ENCODE measurements at places on chromosomes 4 and X. TPM values are rescaled to one million over a fixed set of nuclear protein-coding genes. Genes with fewer than 3 reads are reported as not detected.

The GPR34 gene
- not detected for total RNA-seq

The CD99L2 gene
- 19.2 TPM for total RNA-seq

The HAUS7 gene
- total RNA-seq, result 22.9 TPM

The RASSF6 gene
- total RNA-seq, result 10.1 TPM

The MCF2 gene
- total RNA-seq, result 0.31 TPM

The SSX3 gene
- not detected for total RNA-seq

The VCX3A gene
- 0.51 TPM for total RNA-seq

The GPAT3 gene
- 0.17 TPM for total RNA-seq

DNA sequence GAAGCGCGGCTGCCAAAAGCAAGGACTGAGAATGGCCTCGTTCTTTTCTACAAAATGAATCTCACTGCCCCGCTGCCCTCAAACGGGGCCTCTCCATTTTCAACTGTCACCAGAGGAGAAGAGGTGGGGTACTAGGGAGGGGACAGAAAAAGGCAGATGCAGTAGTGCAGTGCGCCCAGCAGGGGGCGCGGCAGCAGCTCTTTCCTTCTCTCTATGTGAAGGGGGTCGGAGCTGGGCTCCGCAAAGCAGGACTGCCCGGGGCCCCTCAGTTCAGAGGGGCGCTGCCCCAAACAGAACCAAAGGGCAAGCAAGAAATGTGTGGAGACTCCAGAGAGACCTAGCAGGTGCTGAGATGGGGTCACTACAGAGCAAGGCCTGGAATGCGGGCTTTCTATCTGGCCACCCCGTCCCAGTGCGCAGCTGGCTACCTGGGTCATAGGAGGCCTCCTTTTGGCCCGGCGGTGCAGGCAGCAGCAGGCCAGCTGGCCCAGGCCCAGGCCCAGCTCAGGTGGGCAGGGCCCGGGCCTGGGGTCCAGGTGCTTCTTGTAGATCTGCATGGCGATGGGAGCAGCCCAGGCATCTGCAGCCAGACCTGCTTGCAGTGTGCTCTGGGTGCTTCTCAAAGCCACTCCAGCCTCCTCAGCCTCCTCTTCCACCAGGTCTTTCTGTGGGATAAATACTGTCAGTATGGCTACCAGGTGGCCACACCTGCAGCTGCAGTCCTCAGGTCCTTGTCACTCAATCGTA lies 5.9 kb downstream of the IRAK1 start:
- DNase-seq, result peak; percentile 32

DNA sequence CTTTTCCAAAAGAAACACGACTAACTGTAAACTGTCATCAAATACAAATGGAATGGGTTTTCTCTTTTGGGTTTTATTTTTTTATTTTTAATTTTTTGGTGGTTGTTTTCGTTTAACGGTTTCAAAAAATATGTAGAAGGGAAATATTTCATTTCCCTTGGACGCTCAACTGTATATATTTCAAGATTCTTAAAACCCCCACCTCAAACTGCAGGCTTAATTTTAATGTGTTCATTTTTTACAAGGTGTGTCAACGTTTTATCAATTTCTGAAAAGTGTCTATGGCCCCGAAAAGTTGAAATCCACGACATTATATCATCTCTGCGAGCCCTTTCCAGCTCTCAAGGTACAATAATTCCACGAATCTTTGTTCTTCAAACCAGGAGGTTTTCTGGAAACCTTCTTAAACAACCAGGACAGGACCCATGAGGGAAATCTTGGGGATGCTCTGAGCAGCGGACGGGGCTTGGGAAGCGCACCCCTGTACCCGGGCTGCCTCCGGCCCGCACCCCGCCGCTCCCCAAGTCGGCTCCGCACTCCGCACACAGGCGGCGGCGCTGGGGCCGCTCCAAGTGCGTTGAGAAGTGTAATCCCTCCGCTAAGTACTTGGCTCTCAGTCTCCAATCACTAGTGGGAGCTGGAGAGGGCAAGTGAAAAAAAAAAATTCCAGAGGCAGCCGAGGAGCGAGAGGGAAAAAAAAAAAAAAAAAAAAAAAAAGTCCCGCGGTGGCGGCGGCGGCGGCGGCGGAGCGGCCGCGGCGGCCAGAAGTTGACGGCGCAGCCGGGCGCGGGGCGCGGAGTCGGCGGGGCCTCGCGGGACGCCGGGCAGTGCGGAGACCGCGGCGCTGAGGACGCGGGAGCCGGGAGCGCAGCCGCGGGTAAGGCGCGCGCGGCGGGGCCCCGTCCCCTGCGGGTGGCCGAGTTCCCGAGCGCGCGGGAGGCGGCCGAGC lies at the start of gene BMPR1B:
Gene BMPR1B (plus strand): TSS at position 764 of the 949 bp plus-strand sequence. CDS start 346,470 bp downstream, outside the sequence.
- peak; percentile 39 for DNase-seq

GRCh38 chr4:15148199-15148598 lies 145.9 kb downstream of the CPEB2 start:
- no peak for DNase-seq

DNA sequence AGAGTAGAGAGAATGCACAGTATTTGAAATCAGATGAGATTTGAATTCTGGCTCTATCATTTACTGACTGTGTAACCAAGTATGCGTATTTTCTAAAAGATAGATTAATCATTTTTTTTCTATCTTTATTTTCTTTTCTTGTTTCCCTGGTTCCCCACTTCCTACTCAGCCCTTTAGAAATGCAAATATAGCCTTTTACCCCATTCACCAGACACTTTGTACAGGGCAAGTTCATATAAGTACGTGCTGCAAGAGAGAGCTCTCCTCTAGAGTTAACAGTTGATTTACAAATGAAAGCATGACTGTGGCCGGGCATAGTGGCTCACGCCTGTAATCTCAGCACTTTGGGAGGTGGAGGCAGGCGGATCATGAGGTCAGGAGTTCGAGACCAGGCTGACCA lies 17.8 kb upstream of the TDO2 start:
- no peak for DNase-seq

GRCh38 chrX:22520128-22520828 lies 247.6 kb downstream of the CBLL2 start:
- DNase-seq, result no peak

DNA sequence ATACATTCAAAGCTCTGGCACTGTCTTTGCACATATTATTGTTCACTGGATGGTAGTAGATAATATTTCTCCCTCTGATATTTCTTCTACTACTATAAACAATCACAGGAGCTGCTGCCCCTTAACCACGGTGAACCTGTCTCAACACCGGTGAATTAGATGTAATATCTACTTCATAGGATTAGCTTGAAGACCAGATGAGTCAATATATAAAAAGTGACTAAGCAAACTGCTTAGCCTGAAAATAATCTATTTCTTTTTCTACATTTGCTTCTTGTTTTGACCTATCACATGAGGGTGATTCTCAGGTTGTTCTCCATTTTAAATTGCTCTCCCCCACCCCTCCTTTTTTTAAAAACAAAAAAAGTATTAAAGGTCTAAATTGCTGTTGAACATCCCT lies 645.5 kb downstream of the ANKRD50 start:
- DNase-seq, result no peak

- no peak for DNase-seq
These were observed 94.0 kb upstream of the ATP8A1 start for GRCh38 chr4:42750856-42751255.

GRCh38 chrX:51420610-51421009 lies 75.8 kb downstream of the NUDT11 start:
- DNase-seq, result no peak

DNA sequence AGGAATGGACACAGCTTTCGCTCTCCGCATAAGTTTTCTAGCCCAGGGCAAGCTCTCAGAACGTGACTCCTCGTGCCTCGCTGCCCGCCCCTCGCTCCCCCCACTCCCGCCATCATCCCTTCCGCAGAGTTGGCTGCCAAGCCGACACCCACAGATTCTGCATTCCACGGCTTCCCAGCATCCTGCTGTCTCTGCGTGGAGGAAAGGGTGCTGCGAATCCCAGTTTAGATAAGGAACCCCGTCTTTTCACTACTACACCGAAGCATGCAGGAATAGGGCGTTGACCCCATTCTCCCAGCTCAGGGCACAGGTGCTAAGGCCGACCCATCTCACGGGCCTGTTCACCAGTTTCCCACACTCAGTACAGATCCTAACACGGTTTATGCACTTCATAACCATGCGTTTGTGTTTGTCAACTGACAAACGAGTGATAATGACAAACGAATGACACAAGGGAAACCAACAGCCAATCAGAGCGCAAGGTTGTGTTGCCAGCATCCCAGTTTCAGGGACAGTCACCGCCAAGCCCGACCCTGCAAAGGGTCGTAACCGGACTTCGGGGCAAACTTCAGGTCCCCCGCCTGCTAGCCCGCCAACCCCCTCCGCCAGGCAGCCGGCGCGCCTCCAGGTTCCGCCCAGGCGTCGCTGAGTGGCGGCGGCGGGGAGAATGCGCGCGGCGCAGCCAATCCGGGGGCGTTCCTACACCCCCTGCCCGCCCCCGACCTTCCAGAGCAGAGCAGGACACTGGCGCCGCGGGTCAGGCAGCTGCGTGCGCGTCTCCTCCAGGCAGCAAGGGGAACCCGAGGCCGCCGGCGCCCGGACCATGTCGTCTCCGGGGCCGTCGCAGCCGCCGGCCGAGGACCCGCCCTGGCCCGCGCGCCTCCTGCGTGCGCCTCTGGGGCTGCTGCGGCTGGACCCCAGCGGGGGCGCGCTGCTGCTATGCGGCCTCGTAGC lies at the start of gene CYP2U1:
Gene CYP2U1 (plus strand): TSS at position 729 of the 954 bp plus-strand sequence. CDS start 95 bp downstream, at position 824.
- DNase-seq, result peak; percentile 66

Measured in progenitor cell of endocrine pancreas (in vitro differentiated cells).